Smooth muscle cell of the umbilical artery (primary cell): ENCODE measurements at places on chromosomes 6 and 20. TPM values are rescaled to one million over a fixed set of nuclear protein-coding genes. Genes with fewer than 3 reads are reported as not detected.

The AGER gene
- total RNA-seq, result 0.23 TPM in 1 of 2 replicates, not detected in the other

The FHL5 gene
- not detected in 2 replicates for total RNA-seq

The ME1 gene
- total RNA-seq, result 43.7 and 48.9 TPM in 2 replicates

The AVP gene
- total RNA-seq, result not detected in 2 replicates

The TCF21 gene
- 1.4 and 3.0 TPM in 2 replicates for total RNA-seq

The KCNQ5 gene
- 5.0 and 15.4 TPM in 2 replicates for total RNA-seq

The RWDD2A gene
- 4.8 and 5.2 TPM in 2 replicates for total RNA-seq

The CCN2 gene
- total RNA-seq, result 176 and 540 TPM in 2 replicates

The PHF10 gene
- total RNA-seq, result 27.9 and 28.6 TPM in 2 replicates

The ADGRF5 gene
- under 0.01 and 0.09 TPM in 2 replicates for total RNA-seq

The LIN28B gene
- 0.05 TPM in 1 of 2 replicates, not detected in the other for total RNA-seq

The REM1 gene
- total RNA-seq, result not detected in 2 replicates

The CTSA gene
- 94.6 and 108 TPM in 2 replicates for total RNA-seq

The WFDC2 gene
- total RNA-seq, result not detected in 2 replicates

The MMUT gene
- total RNA-seq, result 17.8 and 28.7 TPM in 2 replicates

The ZNF391 gene
- total RNA-seq, result 1.8 and 2.4 TPM in 2 replicates

The MICAL1 gene
- total RNA-seq, result 52.6 and 85.3 TPM in 2 replicates

The PIGT gene
- 27.6 and 40.4 TPM in 2 replicates for total RNA-seq

The SHLD1 gene
- total RNA-seq, result 0.74 and 2.7 TPM in 2 replicates

The ID1 gene
- 37.3 and 55.8 TPM in 2 replicates for total RNA-seq

The STMND1 gene
- total RNA-seq, result not detected in 2 replicates

The TMC2 gene
- not detected in 2 replicates for total RNA-seq

The PDSS2 gene
- total RNA-seq, result 11.6 and 14.9 TPM in 2 replicates

The MAK gene
- not detected in 2 replicates for total RNA-seq

The DOK5 gene
- total RNA-seq, result 17.2 and 19.8 TPM in 2 replicates

The PKIB gene
- 1.6 and 5.9 TPM in 2 replicates for total RNA-seq

The CDKN1A gene
- 567 and 603 TPM in 2 replicates for total RNA-seq

The ADGB gene
- under 0.01 TPM in 1 of 2 replicates, not detected in the other for total RNA-seq
